ENCODE measurements at places on chromosomes 12 and 14.

GRCh38 chr12:93351726-93352125 is 26.0 kb upstream of the NUDT4 start:
- no peak for DNase-seq

DNA sequence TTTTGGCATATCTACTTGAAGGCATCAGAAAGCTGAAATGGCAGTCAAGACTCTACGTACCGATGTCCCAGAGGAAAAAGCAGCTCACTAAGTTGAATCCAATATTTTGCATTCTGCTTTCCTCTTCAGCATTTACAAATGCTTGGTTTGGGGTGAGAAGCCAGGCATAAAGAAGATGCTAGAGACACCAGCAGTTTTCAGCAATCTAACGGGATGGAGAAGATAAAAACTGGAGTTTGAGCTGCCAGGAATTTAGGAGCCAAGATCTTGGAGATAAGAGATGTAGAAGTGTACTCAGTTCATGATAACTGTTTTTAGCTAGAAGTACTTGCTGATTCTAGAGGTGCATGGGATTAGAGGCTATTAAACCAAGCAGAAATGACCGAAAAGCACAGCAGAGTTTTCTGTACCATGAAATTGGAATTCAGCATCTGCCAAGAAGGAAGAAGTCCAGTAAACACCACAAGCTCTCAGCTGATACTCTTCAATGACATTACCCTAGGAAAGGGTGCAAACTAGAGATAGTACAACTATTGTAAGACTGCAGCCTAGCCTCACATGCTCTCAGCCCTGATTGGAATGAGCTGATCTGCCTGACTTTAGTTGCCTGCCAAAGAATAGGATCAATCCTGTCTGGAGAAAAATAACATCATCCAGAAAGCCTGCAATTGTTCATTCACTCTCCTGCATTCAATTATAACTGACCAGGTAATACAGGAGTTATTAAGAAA is 7.4 kb upstream of the ALDH1L2 start:
- DNase-seq = no peak

- no peak for DNase-seq
Measured at GRCh38 chr12:31944299-31944698, 14.9 kb upstream of the RESF1 start.

- no peak for DNase-seq
Measured at GRCh38 chr12:125171267-125171666, 106.0 kb downstream of the AACS start.

DNA sequence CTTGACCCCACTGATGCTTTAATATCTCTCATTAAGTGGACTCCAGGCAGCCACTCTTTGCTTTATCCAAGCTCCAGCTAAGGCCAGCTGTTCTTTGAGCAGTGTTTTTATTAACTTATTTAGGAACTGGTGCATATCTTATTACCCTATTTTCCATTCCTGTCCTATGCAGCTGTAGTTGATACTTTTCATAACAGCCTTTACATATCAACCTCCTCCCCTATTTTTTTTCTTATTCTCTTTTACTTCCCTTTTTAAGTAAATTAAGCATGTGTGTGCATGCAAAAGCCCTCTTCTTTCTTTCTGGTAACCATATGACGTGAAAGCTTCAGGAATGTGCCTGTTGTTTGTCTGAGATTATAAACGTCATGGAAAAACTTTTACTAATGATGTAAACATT is 121.2 kb downstream of the PTPRQ start:
- no peak for DNase-seq

DNA sequence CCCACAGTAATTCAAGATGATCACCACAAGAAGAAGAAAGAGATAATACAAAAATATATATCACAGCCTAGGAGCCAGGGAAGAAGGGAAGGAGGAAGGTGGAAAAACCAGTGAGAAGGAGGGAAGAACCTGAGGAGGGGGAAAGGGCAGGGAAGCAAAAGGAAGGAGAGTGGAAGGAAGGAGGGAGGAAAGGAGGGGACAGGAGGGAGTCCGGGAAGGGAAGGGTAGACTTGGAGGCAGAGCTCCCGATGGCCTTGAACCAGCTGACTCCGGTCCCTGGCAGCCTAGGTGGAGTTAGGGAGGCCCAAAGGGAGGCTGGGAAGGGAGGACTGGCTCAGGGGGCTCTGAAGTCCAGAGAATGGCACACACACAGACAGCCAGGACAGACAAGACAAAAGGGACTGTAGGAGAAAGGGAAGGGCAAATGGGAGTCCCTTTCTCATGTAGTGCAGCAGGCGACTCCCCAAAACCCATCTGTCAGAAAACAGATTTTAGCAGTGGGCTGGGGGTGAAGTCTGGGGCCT is 4.7 kb upstream of the ZNF384 start:
- no peak for DNase-seq

DNA sequence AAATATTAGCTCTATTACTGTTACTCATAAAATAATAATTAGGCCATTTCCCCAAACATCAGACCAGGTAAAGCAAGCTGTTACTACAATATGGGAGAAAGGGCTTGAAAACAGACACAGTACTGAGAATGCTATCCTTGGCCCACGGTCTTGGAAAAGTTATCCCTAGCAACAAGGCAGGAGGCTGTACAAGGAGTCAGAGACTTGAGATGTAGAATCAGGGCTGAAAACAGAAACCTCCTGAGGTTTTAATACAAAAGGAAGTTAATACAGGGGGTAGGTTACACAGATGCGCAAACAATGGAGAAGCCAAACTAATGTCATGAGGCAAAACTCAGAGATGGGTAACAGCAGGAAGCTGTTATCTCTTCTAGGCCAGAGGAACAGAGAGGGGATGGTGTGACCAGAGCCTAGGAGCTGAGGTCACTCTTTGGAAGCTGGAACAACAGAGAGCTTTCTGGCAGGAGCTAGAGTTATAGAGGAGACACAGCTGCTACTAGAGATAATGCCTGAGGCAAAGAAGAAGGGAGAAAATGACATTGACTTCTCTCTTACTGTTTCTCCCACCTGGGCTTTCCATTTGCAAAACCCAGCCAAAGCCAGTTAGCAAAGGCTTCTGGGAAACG is 248.8 kb downstream of the SUDS3 start:
- no peak for DNase-seq

DNA sequence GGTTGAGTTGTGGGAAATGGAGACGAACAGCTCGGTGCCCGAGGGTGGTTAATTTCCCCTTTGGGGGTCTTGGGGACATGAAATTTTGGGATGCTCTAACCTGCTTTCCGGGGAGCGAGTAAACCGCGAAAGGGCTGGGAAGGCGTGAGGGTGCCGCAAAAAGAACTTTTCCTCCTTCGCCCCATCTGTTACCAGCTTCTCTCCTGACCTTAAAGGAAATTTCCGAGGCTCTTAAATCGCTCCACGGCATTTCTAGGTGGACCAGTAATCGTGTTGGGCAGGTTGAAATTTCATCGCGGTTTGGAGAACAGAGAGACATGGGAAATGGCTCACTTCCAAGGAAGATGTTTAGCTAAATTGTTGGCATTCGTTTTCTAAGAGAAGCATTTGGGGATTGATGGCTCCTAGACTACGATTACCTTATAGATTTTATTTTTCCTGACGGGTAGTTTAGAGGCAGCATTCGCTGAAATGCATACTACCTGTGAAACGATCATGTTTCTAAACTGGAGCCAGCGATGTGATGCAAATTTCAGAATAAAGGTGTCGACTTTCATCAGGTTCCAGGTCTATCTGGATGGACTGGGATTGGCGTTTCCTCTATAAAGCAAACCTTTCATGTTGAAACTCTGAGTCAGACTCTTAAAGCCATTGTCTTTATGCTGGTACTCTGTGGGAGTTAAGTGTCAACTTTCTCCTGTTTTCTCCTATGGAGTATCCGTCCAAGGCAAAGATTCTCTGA is 414.5 kb downstream of the PCNX1 start:
- peak; percentile 37 for DNase-seq

GRCh38 chr14:86935241-86935885 is 1057.6 kb downstream of the GALC start:
- DNase-seq = no peak

- DNase-seq = no peak
Measured at GRCh38 chr14:92487513-92488133, 26.0 kb upstream of the RIN3 start.

- DNase-seq = peak; percentile 65
Measured at GRCh38 chr12:111812881-111813741, 28.9 kb upstream of the MAPKAPK5 start.

- DNase-seq = no peak
Measured at GRCh38 chr12:69570545-69571399, 14.5 kb upstream of the CCT2 start.

GRCh38 chr12:76236640-76237039 is 111.6 kb downstream of the BBS10 start:
- no peak for DNase-seq

DNA sequence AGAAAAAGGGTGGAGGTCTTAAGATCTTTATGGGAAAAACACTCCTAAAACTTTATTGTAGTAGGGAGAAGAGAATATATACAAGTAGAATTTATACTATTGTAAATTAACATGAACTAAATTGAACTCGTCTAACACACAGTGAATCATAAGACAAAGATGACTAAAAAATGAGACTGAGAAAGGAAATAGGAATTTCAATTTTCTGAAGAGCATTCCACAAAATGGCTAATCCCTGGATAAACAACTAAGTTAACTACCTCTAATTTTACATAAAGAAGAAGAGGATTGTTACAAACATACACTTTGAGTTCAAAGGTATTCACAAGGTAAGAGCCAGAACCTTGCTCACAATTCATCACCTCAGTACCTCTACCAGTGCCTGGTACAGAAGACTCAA is 2.0 kb downstream of the MAP4K5 start:
- no peak for DNase-seq

GRCh38 chr12:29783773-29784666 is at the start of gene TMTC1:
TSS of gene TMTC1 (minus strand) at chr12:29783942. CDS start at chr12:29783751, 191 bp downstream.
- peak; percentile 23 for DNase-seq

GRCh38 chr12:105850103-105850968 is 288.4 kb downstream of the NUAK1 start:
- DNase-seq = no peak

- no peak for DNase-seq
Measured at GRCh38 chr14:104512771-104513640, 66.6 kb upstream of the C14orf180 start.

DNA sequence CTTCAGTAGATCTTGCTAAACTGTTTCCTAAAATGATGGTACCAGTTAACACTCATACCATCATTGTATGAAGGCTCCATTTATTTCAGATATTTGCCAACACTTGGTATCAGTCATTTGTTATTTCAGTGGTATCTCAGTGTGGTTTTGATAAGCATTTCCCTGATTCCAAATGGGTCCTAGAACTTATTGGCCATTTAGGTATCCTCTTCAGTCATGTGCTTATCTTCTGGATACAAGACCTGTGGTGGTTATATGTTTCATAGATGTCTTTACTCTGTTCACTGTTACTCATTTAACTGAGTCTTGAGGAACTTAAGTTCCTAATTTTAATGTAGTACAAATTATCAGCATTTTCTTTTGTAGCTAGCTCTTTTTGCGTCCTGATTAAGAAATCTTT is 13.5 kb downstream of the SINHCAF start:
- no peak for DNase-seq

DNA sequence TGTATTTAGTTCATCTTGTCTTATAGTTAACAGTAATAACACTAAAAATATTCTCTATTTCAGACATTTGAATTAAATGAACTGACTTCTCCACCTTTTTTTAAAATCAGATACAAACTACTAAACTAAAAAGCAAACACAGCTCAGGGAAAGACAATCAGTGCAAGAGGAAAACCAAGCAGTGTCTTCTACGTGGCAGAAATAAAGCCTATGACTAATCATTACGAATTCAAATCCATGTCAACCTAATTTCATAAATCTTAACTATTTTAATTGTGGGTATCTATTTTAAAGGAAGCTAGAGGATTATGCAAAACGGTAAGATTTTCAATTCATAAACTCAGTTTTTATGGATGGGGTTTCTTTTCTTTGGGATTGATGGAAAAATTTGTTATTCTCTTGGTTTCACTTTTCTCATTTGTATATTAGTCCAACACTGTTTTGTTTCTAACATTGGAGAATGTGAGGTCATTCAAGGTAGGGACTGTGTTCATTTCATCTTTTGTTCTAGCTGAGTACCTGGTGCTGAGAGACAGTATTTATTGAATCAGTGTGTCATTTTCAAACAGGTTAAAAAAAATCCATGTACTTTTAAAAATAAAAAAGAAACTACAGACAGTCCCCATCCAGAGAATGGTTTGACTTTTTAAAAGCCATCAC is 12.8 kb upstream of the PALS1 start:
- no peak for DNase-seq

DNA sequence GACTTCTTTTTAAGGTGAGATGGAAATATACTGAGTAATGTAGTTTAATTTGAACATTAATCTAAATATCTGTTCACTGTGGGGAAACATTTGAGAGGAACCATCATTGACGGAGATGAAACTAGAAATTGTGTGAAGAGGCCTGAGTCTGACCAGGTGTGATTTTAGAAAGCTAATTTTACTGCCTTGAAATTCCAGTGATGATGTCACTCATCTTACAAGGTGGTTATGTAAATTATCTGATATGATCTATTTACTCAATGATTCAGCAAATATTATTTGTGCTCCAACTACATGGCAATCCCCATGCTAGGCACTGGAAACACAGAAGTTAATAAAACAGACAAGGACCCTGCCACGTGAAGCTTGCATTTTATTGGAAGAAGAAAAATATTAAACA is 435.7 kb upstream of the DCN start:
- DNase-seq = no peak

DNA sequence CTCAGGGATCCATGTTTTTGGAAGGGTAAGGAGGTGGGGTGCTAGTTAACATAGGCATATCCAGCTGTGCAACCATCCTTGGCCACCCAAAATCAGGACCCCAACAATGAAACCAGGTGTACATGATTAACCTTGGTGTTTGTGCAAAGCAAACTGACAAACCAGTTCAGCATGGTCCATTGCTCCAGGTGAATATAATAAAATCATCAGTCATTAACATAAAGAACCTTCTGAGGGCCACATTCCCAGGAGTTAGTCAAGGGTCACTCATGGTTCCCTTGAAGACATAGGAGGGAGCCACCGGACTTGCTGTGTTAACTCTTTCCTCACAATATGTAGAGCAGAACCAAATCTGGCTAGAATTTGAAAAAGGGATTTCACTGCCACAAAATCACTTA is 17.8 kb downstream of the SLC38A2 start:
- no peak for DNase-seq

- no peak for DNase-seq
Measured at GRCh38 chr12:102869571-102869970, 47.5 kb downstream of the PAH start.

DNA sequence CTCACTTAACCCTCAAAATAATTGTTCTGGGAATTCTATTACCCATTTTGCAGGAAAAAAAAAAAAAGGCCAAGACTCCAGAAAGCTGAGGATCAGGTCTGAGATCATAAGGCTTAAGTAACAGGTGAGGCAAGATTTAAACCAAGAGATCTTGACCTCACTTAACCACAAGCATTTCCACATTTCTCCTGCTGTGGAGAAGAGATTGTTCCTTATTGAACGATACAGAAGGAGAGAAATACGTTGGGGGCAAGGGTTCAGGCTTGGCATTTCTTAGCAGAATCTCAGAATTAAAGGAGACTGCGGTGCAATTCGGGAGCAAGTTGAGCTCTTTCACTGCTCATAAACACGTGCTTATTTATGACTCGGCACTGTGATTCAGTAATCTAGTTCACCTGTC is 885.3 kb upstream of the TMEM132C start:
- DNase-seq = no peak
